Common myeloid progenitor, CD34-positive (primary cell): ENCODE measurements at places on chromosomes 1 and 21.
A peak's percentile ranks its signal among the peaks of the same experiment; 100 is the strongest.

- no peak overlapping the region for H3K27ac ChIP-seq
- no peak overlapping the region for H3K4me3 ChIP-seq
- H3K27me3 ChIP-seq = no peaks in the 10 kb centered on the region
Measured at GRCh38 chr21:44038063-44038462, 26.0 kb downstream of the TRAPPC10 start.

DNA sequence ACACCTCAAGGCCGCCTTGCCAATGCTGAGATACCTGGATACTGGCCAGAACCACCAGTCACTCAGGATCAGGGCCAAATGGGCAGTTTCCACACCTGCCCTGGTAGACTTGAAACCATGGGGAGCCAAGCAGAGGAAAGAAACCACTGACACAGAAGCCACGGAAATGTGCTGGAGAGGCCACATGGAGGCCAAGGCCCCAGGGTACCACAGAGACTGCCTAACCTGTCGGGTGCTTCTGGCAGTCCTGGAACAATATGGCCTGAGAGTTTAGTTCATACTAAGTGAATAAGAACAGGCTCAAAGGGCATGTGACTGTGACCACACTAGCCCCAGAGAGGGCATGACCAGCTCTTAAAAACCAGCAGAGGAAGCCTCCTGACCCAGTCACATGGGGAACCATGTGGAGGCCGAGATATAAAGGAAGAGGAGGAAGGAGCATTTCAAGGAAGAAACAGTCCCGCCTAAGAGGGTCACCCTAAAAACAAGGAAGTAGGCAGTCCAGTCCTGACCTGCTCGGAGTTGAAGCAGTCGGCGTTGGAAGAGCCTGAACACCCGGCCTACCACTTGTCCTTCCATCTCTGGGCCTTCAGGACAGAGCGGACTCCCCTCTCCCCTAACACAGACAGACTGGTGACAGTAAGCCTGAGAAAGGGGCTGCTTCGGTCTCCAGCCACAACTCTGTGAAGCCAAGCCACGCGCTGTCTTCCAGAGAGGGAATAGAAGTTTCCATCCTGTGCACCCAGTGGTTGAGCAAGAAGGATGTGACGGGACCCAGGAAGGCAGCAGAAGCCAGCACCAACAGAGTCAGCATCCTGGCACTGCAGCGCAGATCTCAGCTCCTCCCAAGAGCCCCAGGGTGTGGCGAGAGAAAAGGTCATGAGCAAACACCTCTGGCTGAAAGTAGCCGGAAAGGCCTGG is at the start of gene DENND2D:
Gene DENND2D (minus strand): TSS at position 766 of the 921 bp plus-strand sequence. CDS start 187 bp downstream, at position 579.
- H3K4me1 ChIP-seq = peaks cover 81% of the 10 kb centered on the region
- peak; percentile 46 for DNase-seq
- no peaks in the 10 kb centered on the region for H3K27me3 ChIP-seq
- no peak within 1 kb of the TSS for H3K27ac ChIP-seq

DNA sequence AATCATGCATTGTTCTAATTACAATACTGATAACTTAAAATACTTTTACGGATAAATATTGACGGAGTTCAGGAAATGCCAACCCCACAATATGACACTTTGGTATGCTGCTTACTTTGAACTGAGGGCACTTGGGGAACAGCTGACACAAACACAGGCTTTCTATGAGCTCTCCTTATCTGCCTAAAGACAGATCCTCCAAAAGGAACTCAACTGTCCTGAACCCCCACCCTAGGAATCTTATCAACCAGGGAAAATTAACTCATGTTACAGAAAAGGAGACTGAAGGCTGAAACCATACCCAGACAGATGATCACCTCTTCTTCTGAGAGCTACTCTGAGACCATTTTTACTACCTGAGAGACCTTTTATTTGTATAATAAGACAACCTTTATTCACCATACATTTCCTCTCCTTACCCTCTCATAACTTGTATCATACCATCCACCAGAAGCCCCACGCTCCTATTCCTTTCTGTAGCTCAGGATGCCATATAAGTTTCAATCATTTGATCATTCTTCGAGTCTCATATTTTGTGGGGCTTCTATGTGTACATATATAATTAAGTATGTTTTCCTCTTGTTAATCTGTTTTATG is 239.5 kb downstream of the FAF1 start:
- H3K27ac ChIP-seq = no peak overlapping the region
- no peaks in the 10 kb centered on the region for H3K36me3 ChIP-seq
- DNase-seq = no peak
- H3K27me3 ChIP-seq = no peaks in the 10 kb centered on the region
- no peak overlapping the region for H3K4me3 ChIP-seq
- peaks cover 12% of the 10 kb centered on the region for H3K4me1 ChIP-seq

DNA sequence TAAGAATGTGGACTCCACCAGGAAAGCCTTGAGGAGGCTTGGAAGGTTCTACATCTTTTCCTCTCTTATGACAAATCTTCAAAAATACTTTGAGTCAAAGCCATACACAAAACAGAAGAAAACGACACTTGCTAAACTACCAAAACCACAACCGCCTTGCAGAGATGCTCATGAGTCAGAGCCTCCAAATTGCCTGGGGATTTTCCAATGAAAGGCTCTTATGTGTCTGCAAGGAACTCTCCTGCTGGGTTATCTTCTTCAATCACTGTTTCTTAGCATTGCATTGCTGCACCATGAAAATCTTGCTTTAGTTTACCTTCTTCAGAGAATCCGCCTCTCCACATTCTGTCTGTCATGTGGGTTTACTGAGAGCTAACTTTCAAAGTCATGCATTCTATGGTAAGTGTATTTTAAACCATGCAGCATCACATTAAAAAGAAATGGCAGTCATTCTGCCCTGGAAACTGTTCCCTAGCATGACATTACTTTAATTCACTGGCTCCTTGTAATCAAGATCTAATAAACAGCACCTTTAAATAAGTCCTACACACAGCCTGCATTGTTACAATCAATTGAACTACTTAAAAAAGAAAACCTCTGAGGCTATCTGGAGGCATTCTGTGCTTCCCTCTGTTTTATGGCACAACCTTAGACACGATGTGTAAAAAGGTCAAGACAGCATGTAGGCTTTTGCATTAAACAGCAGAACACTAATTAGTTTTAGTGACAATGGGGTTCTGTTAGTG is 210.0 kb upstream of the FOXD3 start:
- H3K4me3 ChIP-seq = no peak overlapping the region
- H3K36me3 ChIP-seq = no peaks in the 10 kb centered on the region
- H3K4me1 ChIP-seq = no peaks in the 10 kb centered on the region
- no peak overlapping the region for H3K27ac ChIP-seq
- DNase-seq = peak; percentile 3

- H3K27me3 ChIP-seq = no peaks in the 10 kb centered on the region
- no peaks in the 10 kb centered on the region for H3K36me3 ChIP-seq
- no peaks in the 10 kb centered on the region for H3K4me1 ChIP-seq
- H3K4me3 ChIP-seq = no peak overlapping the region
- DNase-seq = no peak
Measured at GRCh38 chr1:8294170-8294697, 23.7 kb upstream of the SLC45A1 start.

GRCh38 chr1:119582801-119583200 is 65.3 kb downstream of the ZNF697 start:
- no peaks in the 10 kb centered on the region for H3K27me3 ChIP-seq
- DNase-seq = peak; percentile 77
- H3K4me3 ChIP-seq = no peak overlapping the region
- H3K4me1 ChIP-seq = peaks cover 8% of the 10 kb centered on the region
- no peaks in the 10 kb centered on the region for H3K36me3 ChIP-seq

DNA sequence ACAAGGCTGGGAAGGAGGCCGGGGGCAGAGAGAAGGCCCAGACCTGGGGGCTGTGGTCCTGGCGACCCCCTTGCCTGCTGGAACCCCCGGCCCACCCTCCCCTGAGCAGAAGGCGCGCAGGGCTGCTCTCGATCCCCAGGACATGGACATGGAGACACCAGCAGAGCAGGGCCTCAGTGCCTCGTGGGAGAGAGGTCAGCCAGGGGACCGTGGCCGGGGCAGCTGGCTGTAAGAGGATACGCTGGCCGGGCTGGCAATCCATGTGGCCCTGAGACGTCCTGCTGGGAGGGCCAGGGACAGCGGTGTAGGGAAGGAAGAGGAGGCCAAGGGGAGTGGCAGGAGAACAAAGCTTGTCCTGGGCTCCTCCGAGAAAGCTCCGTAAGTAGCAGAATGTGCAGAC is 132.2 kb downstream of the CASZ1 start:
- H3K36me3 ChIP-seq = no peaks in the 10 kb centered on the region
- no peak overlapping the region for H3K27ac ChIP-seq
- no peaks in the 10 kb centered on the region for H3K27me3 ChIP-seq
- no peak for DNase-seq
- H3K4me1 ChIP-seq = no peaks in the 10 kb centered on the region
- no peak overlapping the region for H3K4me3 ChIP-seq

GRCh38 chr1:240021709-240022108 is 70.0 kb upstream of the FMN2 start:
- no peak overlapping the region for H3K27ac ChIP-seq
- no peaks in the 10 kb centered on the region for H3K4me1 ChIP-seq
- no peak for DNase-seq
- H3K27me3 ChIP-seq = no peaks in the 10 kb centered on the region

DNA sequence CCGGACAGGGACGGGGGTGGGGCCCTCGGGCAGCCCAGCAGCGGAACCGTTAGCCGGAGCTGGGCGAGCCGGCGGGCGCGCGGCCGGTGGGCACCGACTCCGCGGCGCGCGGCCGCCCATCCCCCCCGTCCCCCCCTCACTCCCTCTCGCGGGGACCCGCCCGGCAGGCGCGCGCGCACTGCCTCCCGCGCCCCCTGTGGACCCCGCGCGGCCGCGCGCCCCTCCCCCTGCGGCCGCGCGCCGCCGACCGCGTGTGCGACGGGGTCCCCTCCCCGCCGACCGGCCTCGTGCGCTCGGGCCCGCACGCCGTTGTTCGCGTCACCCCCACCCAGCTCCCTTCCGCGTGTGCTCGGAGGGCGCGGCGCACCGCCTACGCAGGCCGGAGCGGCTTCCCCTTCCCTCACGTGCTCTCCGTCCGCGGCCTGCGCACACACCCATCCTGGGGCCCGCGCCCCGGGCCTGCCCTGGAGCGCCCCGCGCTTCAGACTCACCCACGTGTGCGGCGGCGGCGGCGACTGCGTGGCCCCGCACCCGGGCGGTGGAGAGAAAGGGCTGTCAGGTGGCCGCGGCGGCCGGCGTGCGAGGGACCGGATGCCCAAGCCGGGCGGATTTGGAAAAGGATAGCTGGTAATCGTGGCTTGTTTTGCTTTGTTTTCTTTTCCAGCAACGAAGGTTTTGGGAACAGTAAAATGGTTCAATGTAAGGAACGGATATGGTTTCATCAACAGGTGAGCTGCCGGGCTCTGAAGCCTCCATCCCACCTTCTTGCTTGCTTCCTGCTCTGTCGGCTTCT is 717 bp downstream of the YBX1 start:
- H3K4me1 ChIP-seq = peaks cover 49% of the 10 kb centered on the region
- H3K27me3 ChIP-seq = no peaks in the 10 kb centered on the region
- H3K36me3 ChIP-seq = peaks cover 15% of the 10 kb centered on the region
- H3K27ac ChIP-seq = peak overlapping the region; percentile 84
- peak overlapping the region; percentile 87 for H3K4me3 ChIP-seq
- peak; percentile 81 for DNase-seq

DNA sequence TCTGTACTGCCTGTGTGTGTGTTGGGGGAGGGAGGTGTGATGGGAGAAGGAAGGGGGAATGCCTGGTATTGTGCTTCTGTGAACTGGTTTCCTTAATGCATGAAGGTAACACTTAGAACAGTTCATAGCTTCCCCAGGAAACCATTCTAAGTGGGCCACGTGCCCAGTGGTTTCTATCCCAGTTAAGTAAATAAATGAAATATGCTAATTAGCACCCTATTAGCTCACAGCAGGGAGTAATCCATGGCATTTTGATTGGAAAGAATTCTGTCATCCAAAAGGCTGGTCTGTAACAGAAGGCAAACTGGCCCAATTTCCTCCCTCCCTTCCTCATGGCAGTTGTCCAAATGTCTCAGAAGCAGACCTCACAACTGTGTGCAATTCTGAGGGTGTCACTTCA is 199.3 kb downstream of the TTLL7 start:
- no peak overlapping the region for H3K27ac ChIP-seq
- DNase-seq = no peak
- no peaks in the 10 kb centered on the region for H3K27me3 ChIP-seq
- H3K36me3 ChIP-seq = no peaks in the 10 kb centered on the region
- H3K4me1 ChIP-seq = no peaks in the 10 kb centered on the region

- DNase-seq = peak; percentile 11
- H3K4me3 ChIP-seq = no peak overlapping the region
- H3K27me3 ChIP-seq = no peaks in the 10 kb centered on the region
- no peaks in the 10 kb centered on the region for H3K36me3 ChIP-seq
- no peak overlapping the region for H3K27ac ChIP-seq
Measured at GRCh38 chr1:215539803-215540570, 27.1 kb upstream of the KCTD3 start.

- H3K27ac ChIP-seq = no peak overlapping the region
- no peak overlapping the region for H3K4me3 ChIP-seq
- H3K27me3 ChIP-seq = no peaks in the 10 kb centered on the region
- no peak for DNase-seq
Measured at GRCh38 chr1:44537538-44537937, 132.5 kb downstream of the RNF220 start.

DNA sequence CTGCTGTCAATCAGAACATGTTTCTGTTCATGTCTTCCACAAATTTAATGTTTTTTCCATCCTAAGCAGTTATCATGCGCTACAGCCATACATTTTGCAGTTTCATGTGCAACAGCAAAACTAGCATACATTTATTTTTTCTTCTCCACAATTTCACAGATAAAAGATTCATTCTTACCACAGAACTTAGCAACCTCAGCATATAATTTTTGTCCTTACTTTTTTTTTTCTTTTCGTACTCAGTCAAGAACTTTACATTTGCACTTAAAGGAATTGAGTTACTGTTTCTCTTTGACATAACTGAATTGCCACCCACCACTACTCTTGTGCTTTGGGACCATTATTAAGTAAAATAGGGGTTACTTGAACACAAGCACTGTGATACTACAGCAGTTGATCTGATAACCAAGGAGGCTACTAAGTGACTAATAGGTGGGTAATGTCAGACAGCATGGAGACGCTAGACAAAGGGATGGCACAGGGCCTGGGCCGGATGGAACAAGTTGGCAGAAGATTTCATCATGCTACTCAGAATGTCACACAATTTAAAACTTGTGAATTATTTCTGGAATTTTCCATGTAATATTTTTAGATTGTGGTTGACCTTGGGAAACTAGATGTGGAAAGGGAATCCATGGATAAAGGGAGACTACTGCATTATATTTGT is 50.2 kb upstream of the LHX8 start:
- DNase-seq = no peak
- no peaks in the 10 kb centered on the region for H3K36me3 ChIP-seq
- no peak overlapping the region for H3K4me3 ChIP-seq

- H3K4me3 ChIP-seq = no peak overlapping the region
- H3K36me3 ChIP-seq = no peaks in the 10 kb centered on the region
- no peak overlapping the region for H3K27ac ChIP-seq
- H3K4me1 ChIP-seq = no peaks in the 10 kb centered on the region
Measured at GRCh38 chr1:115781343-115781742, 12.8 kb upstream of the CASQ2 start.

DNA sequence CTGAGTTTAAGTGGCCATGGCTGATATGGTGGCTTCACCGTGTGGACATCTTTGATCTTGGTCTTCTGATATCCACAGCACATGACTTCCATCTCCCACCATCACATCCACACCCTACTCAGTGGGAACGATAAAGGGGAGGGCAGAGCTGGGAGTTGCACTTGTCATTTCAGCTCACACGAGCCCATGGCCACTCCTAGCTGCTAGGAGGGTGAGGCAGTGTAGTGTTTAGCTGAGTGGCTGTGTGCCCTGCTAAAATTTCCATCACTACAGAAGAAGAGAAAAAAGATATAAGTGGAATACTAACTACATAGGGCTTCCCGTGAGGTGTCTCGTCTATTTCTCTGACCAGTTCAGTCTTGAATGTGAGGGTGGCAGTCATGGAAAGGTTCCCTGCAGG is 123.3 kb upstream of the EDN2 start:
- no peaks in the 10 kb centered on the region for H3K27me3 ChIP-seq
- H3K4me1 ChIP-seq = peaks cover 14% of the 10 kb centered on the region
- no peak overlapping the region for H3K27ac ChIP-seq
